ENCODE measurements at places on chromosomes 3 and 15.

DNA sequence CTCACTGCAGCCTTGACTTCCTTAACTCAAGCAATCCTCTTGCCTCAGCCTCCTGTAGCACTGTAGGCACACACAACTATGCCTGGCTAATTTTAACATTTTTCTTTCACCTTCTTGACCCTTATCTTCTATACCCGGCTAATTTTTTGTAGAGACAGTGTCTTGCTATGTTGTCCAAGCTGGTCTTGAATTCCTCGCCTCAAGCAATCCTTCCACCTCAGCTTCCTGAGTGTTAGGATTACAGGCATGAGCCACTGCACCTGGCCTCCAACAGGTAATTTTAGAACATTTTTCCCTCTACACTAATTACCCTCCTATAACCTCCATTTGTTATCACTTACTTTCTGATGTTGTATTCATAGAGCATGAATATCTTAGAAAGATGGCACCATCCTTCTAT is 60.3 kb downstream of the SPG11 start:
- no peak for DNase-seq

- DNase-seq = no peak
Measured at GRCh38 chr3:156416846-156417558, 137.9 kb downstream of the SSR3 start.

DNA sequence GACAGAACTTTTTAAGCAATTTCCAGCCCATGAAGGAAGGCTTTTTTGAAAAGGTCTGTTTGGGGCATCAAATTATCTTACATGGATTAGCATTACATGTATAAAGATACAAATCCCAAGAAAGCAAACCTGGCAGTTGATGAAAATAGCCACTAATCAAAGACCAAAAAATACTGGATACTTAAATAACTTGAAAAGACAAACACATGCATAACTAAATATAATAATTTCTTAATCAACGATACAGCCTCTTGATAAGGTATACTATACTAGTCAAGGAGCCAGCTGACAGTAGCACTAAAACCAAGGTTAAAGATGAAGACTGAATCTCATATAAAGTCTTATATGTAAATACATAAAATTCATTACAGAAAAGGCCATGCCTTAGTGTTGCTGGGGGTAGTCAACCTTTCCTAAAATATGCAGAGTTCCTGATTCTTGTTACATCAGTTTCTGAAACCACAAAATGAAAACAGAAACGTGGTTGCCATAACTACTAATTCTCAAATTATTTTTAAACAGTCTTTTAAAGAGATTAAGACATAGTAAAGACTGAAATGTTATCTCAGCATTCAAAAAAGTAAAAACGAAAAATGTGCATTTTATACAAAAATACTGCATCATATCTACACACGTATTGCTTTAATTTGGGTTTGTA is 2.0 kb downstream of the ANKRD28 start:
- no peak for DNase-seq

- no peak for DNase-seq
Measured at GRCh38 chr3:135034291-135034768, 239.3 kb downstream of the EPHB1 start.

GRCh38 chr15:66698318-66698961 is 3.6 kb upstream of the SMAD6 start:
- DNase-seq = no peak

- DNase-seq = no peak
Measured at GRCh38 chr3:110261141-110261540, 810.5 kb upstream of the NECTIN3 start.

GRCh38 chr3:188168648-188169047 is 14.7 kb downstream of the LPP start:
- DNase-seq = no peak

GRCh38 chr3:185744997-185745843 is 79.6 kb downstream of the IGF2BP2 start:
- no peak for DNase-seq

DNA sequence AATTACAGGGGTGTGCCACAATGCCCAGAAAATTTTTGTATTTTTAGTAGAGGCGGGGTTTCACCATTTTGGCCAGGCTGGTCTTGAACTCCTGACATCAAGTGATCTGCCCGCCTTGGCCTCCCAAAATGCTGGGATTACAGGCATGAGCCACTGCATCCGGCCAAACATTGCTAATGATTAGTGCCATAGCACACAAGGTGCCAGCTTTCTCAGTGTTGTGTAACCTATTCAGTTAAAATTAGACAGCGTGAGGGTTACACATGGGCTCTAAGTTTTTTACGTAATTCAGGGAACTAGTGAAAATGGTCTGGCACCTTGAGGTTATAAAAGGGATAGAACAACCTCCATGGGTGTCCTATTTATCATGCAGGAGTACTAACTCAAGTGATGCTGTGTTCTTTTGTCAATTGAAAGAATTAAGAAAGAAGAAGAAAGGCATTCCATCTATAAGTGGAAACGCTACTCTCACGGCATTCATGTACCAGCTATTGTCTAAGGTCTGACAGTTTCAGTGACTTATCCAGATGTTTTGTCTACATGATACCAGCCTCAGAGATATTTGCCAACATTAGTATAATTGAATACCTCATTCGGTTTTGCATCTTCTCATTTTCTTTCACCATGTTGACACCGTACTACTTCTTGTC is 84.7 kb downstream of the EOMES start:
- DNase-seq = no peak

GRCh38 chr15:47196048-47196447 is 521.3 kb upstream of the SEMA6D start:
- peak; percentile 40 for DNase-seq

DNA sequence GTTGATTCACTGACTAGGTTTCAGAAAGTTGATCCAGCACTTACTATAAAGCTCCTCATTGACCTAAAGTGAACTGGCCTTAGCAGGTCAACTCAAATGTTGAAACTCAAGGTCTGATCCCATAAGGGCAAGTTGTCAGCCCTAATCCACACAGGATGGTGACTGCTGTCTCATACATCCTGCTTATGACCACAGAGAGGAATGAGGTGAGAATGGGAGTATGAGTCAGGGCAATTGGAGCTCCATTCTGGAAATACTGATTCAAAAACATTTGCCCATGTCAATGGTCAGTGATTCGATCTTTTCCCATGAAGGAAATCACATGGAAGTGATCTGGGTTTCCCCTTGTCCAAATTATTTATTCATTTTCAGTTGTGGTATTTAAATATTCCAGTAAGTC is 78.7 kb downstream of the ZNF385D start:
- no peak for DNase-seq

- DNase-seq = peak; percentile 23
Measured at GRCh38 chr3:101936419-101937356, 87.4 kb downstream of the NFKBIZ start.

DNA sequence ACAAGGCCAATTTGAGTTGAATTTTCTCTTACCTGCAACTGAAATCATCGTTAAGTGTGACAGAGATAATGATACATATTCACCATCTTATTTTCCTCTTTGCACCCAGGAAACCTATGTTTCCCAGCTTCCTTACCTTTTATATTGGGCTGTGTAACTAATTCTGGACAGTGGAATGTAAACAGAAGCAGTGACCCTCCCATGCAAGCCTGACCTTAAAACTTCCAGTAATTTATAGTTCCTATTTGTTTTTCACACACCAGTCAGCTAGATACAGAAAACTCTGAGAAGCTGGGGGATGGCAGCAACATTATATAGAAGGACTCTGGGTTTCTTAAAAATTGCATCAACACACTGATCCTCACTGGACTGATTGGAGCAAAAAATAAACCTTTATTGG is 4.5 kb upstream of the ZNF280D start:
- no peak for DNase-seq

- no peak for DNase-seq
Measured at GRCh38 chr3:62028236-62028635, 345.1 kb downstream of the FEZF2 start.

- DNase-seq = no peak
Measured at GRCh38 chr3:71962561-71963240, 177.8 kb upstream of the PROK2 start.

GRCh38 chr3:69251078-69251805 is 128.8 kb upstream of the LMOD3 start:
- DNase-seq = no peak

GRCh38 chr3:187932530-187932929 is 187.3 kb upstream of the BCL6 start:
- no peak for DNase-seq

- no peak for DNase-seq
Measured at GRCh38 chr3:192637803-192638202, 89.5 kb downstream of the FGF12 start.

- no peak for DNase-seq
Measured at GRCh38 chr3:39577541-39577940, 110.1 kb downstream of the MOBP start.

Data from stimulated activated naive B cell treated with anti-CD40 and anti-IgM and Interleukin-4, amounts not matched to agents 10 μg/mL and 1 μg/mL and 100 μg/mL, for 72 hours (primary cell).